ENCODE measurements at places on chromosomes 2 and 18. TPM values are rescaled to one million over a fixed set of nuclear protein-coding genes. Genes with fewer than 3 reads are reported as not detected.

Gene REG3G
- 0.77 TPM for total RNA-seq

Gene RNF181
- total RNA-seq: 93.3 TPM

- DNase-seq: peak; percentile 16
- no peaks in the 10 kb centered on the region for H3K27me3 ChIP-seq
- no peak overlapping the region for H3K27ac ChIP-seq
- H3K4me3 ChIP-seq: no peak overlapping the region
- H3K36me3 ChIP-seq: no peaks in the 10 kb centered on the region
These were observed 6.8 kb downstream of the TFPI start for GRCh38 chr2:187547353-187547979.

GRCh38 chr2:168033966-168034365 is 213.4 kb downstream of the STK39 start:
- no peak for DNase-seq
- H3K4me1 ChIP-seq: no peaks in the 10 kb centered on the region
- no peak overlapping the region for H3K27ac ChIP-seq
- no peaks in the 10 kb centered on the region for H3K27me3 ChIP-seq
- H3K4me3 ChIP-seq: no peak overlapping the region

- no peak overlapping the region for H3K4me3 ChIP-seq
- H3K27ac ChIP-seq: no peak overlapping the region
- H3K27me3 ChIP-seq: no peaks in the 10 kb centered on the region
- no peak for DNase-seq
- H3K4me1 ChIP-seq: no peaks in the 10 kb centered on the region
These were observed 14.8 kb upstream of the CTLA4 start for GRCh38 chr2:203852760-203853159.

DNA sequence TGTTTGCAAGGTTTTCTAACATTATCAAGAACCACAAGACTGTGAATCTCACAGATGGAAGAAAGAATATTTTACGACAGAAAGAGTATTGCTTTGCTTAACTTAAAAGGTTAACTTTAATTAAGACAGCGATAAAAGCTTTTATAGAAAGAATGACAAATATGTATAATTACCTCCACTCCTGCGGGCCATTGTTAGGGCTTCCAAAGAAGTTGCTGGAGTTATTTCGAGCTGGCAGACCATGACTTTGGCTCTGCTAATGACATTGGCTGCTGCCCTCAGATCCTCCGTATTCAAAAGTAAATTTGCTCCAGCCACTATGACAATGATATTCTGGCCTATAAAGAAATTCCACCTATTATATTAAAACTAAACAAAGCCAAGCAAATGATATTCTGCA is 47.3 kb downstream of the RBKS start:
- no peak for DNase-seq
- no peaks in the 10 kb centered on the region for H3K36me3 ChIP-seq
- H3K27ac ChIP-seq: no peak overlapping the region
- H3K4me3 ChIP-seq: no peak overlapping the region
- H3K27me3 ChIP-seq: no peaks in the 10 kb centered on the region
